ENCODE measurements at places on chromosomes 1 and 21.

DNA sequence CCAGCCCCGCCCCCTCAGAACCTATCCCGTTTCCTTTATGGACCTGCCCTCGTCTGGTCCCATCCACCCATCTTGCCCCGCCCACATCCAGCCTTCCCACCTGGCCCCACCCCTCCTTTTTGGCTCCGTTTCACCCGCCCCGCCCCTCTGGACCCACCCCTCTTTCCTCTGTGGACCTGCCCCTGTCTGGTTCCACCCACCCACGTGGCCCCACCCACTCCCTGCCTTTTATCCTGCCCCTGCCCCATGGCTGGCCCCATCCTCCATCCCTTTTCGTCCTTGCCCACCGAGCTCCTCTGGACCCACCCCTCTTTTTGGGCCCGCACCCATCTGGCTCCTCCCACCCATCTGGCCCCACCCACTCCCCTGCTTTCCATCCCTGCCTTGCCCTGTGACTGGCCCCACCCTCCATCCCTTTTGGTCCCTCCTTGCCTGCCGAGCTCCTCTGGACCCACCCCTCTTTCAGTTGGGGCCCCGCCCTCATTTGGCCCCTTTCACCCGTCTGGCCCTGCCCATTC is 177.3 kb downstream of the CAMTA1 start:
- DNase-seq: no peak

GRCh38 chr21:37711286-37711829 is 204.9 kb downstream of the KCNJ6 start:
- DNase-seq: no peak

DNA sequence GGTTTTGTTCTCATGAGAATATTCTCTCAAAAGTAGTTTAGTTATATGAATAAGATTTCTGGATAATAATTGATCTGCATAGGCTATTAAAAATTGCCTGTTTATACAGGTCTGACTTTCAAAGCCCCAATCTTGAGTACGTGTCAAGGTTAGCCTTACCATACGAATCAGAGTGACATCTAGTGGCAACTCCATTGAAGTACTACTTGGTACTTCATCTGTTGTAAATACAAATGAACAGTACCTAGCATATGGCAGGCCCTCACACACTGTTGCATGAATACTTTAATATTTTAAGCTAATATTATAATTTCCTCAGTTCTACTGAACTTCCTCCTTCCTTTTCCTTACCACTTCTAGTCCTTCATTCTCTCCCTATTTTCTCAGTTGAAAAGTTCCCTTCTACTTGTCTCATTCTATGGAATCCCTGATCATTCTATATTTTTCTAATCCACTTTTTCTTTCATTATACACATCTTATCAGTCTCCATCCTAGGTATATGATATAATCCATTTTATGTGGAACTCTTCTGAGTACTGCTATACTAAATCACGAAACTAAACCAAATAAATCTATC is 101.2 kb downstream of the AKT3 start:
- peak; percentile 39 for DNase-seq

DNA sequence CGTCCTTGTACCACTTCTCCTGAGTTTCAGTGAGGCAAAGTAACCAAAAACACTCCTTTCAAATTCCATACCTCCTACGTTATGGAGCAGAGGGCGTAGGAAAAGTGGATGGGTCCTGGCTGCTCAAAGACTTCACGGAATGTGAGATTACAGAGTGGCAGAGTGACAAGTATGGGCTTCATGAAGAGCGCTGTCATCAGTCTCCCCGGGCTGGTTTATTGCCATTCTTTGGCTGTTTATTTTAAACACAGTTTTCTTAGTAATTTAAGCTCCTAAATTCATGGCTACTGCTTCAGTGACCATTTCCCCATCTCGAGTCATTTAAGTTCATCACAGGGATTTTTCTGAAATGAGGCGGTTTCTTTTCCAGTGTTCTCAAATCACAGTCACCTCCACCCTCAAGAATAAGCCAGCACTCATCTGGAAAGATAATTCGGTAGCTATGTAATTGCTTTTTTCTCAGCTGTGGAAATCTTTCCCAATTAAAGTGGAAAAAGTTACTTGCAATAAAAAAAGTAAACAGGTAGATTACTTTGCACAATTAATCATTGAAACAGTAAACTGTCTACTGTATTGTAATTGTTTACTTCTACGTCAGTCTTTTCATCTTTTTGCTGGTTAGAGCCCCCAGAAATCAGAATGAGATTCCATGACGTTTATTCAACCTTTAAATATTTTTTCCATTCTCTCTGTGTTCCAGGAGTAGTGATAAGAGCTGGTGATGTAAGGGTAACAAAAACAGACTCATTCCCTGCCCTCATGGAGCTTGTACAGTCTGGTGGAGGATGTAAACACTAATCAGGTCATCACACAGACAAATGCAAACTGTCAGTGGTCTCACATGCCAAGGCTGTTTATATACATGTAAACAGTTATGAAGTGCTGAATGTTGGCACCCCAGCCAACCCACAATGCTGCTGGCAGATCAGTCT is 3.0 kb upstream of the SMYD2 start:
- no peak for DNase-seq

GRCh38 chr1:62962014-62962812 is 178.3 kb downstream of the ATG4C start:
- no peak for DNase-seq

DNA sequence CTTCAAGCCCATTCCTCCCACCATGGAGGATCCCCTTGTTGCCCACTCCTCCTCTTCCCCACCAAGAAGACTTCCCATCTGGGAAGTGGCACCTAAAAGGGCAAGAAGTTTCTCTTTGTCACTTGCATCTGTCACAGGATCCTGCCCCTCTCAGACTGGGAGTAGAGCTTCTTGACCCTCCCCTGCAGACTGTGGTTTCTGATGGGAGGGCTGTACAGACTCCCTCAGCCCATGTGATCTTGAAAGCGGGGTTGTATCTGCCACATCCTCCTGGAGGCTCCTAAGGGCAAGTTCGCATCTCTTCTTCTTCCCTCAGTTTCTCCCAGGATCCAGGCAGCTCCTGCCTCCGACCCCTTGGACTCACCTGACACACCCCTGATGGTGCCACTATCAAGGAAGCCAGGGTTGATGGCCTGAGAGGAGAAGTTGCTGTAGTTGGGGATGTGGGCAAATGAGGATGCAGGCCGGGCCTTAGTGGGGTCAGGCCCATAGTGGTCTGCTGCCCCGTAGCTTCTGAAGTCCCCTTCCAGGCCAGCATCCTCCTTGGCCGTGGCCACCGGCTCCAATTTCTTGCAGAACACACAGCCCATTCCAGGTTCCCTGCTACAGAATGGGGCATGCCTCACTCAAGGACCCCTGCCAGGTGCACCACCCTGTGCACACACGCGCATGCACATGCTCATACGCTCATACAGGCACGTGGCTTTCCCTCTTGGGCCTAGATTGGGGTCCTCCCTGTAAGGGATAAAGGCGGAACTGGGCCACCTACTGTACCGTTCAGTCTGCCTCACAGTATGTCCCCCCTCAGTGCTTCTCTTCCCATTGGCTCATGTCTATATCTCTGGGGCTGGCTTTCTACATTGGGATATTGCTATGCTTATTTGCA is 11.4 kb downstream of the FGR start:
- no peak for DNase-seq
